H54 (cell line): ENCODE measurements at places on chromosomes 3 and 15.

DNA sequence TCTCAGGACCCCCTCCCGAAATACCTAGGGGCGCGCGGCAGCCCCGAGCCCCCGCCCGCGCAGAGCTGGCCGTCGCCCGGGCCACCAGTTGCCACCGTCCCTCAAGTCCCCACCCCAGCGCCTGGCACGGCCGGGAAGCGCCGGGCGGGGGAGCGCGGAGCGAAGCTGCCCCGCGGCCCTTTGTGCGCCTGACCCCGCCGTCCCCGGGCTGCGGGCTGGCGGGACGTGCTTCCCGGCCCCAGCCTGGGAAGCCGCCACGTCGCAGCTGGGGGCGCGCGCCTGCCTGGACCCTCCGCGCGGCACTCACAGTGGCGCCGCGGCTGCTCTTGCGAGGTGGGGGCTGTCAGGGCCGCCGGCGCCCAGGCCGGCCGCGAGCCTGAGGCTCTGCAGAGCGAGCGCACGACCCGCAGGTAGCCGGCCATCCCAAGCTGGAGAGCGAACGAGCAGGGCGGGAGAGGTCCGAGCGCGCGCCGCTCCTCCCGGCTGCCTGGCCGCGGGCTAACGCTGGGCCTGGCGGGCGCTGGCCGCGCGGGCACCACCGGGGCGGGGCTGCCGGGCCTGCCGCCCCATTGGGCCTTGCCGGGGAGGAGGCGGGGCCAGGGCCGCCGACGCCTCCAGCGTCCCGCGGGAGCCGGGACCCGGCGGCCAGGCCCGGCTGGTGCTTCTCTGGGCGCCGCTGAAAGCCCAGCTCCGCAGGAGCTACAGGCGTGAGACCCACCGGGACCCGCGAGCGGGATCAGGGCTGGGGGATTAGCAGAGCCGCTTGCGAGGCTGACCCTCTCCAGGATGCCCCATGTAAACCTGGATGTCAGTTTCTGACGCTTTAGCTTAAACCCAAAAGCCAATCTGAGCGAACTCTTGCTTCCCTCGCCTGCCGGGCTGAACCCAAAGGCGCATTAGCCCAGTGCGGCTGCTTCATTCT, at the start of gene IDH2:
TSS of gene IDH2 (minus strand) at position 500 of the 922 bp plus-strand sequence. CDS start at position 422, 78 bp downstream.
- peak; percentile 74 for DNase-seq

DNA sequence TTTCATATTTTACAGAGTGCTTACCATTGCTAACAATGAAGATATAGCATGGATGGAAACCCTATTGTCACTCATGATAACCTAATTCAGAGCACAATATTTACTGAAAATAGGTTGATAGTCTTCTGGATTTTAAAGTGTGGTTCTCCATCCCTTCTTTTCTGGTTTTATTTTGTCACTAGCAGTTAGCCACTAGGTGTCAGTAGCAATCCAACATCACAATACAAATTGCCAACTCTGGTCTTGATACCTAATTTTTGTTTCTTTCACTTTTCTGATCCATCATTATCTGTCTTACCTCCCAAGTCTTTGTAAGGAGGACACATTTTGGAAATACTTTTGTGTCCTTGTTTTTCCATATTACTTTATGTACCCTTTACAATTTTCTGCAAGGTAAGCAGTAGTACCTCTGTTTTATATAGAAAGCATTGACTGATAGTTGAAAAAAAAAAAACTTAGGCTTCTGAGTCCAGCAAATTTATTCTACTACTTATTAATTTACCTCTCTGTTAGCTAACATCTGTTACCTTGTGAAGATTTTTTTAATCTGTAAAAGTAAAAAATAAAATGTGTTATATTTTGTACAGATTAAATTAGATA, 28.3 kb upstream of the CRYBG3 start:
- DNase-seq, result no peak

- DNase-seq, result no peak
Measured at GRCh38 chr3:127651516-127652172, 21.1 kb upstream of the ABTB1 start.

GRCh38 chr15:34271493-34271892, 46.7 kb downstream of the EMC4 start:
- peak; percentile 40 for DNase-seq

DNA sequence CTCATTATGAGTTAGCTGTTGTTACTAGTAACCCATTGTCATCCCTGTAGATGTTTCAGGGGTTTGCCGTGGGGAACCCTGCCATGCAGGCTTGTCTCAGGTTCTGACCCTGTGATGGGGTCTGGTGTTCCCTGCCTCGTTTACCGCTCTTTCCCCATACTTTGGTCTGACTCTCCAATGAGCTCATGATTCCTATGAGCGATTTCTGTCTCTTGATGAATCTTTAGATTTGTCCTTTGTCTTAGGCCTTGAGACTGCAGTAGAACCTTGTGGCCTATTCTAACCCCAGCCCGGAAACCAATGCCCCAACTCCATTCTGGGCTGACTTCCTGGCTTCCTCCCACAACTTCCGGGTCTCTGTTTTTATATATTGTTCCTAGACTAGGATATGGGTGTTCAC, 11.3 kb upstream of the IQGAP1 start:
- no peak for DNase-seq

DNA sequence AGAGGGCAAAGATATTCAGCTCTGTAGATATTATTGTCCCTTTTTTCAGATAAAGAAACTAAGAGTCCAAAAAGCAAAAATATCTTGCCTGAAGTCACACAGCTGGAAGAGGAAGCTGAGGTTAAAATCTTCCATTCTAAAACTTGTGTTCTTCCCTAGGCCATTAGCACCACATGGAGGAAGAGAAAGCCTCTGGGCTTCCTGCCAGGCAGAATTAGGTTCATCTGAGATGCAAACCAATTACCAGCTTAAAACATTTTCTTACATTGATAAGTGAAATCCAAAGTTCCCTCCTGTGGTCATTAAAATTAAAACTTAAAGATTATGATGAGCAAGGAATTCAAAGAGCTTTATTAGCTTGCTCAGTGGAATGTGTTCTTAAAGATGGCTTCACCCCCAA, 235.3 kb upstream of the SETMAR start:
- DNase-seq, result no peak

DNA sequence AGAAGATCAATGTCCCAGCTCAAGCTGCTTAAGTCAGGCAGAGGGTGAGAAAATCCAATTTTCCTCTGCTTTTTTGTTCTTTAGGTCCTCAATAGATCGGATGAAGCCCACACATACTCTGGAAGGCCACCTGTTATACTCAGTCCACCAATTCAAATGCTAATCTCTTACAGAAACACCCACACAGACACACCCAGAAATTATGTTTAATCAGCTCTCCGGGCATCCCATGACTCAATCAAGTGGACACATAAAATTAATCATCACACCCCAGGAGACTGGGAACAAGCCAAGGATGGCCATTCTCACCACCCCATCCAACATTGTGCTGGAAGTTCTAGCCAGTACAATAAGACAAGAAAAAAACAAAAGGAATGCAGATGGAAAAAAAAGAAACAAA, 67.8 kb upstream of the SLC24A5 start:
- no peak for DNase-seq

DNA sequence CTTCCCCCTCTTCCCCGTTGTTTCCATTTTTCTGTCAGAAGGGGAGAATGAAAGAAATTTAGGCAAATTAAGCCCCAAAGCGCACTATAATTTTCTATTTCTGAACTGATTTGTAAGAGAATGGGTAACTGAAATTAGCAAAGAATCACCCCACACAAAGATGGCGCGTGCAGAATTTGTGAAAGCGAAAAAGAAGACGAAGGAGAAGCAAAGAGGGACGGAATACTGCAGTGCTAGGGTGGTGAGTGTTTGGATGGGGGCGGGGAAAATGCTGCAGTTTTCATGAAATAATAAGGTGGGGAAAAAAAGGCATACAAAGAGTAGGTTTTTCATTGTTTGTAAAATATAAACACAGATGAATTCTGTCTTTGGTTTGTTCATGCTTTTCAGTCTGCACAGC, 4.6 kb upstream of the CTNNB1 start:
- DNase-seq, result no peak

DNA sequence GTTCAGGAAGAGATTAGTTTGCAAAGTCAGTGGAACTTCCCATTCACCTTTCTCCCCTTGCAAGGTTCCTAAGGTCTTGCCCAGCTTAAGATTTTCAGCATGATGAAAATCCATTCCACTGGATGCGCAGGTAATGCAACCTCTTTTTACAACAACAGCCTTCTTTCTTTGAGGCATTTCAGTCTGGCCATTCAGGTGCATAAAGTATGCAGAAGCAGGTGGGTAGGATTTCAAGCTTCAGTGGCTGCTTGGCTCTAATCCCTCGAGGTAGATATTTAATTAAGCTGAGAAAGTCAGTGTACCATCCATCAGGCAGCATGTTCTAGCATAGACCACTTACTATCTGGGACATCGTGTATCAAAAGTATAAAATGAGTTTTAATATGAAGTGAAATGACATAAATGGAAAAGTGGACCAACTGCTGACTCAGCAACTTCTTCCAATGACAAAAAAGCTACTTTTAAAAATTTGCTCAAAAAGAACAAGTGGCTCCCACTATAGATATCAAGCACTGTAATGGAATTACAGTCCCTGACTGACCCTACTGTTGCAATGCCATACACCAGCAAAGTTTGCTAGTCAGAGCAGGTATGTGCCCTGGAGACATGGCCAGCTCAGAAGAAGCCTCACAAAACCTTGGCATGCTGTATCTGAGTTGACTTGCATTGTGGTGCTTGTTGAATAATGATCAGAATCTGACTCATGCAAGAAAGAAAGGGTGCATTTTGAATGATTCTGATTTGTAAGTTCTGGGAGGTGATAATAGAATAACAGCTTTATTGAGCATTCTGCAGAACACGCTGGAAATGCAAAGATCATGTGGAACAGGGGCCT, 459.9 kb upstream of the MCTP2 start:
- DNase-seq, result no peak
